ENCODE measurements at places on chromosomes 13 and 19. TPM values are rescaled to one million over a fixed set of nuclear protein-coding genes. Genes with fewer than 3 reads are reported as not detected.

Gene PRR19
- total RNA-seq = 1.4 TPM

Gene SLC6A16
- total RNA-seq = 1.4 TPM

Gene FBXO17
- total RNA-seq = 4.4 TPM

DNA sequence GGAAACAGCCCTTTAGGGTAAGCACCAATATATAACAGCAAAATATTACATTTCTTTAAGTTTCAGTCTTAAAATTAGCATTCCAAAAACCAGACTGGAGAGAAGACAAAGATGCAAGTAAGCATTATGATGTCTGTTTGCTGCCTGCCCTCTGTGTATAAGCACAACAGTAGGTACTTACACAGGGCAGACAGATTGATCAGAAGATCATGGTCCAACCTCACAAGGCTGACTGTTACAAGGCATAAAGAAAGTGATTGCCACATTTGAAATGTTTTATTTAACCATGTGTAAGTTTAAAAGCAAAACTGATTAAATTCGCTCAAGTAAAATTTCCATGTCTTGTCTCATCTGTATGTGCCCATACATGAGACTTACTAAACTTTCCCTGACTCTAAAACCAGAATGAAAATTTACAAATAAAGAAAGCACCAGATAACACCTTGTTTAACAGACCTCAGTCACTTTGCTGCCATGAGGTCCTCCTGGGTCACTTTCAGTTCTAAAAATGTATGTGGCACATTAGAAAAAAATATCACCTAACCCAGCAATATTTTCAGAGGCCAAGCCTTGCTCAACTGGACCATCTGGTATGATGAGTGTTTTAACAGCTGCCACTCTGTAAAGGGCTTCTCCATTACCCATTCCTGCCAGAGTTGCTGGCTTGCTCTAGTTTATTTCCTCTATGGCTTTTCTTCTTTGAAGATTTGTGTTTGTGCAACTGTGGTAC is 297.0 kb downstream of the RBM26 start:
- DNase-seq = no peak

Gene TSSK6
- total RNA-seq = 1.2 TPM

DNA sequence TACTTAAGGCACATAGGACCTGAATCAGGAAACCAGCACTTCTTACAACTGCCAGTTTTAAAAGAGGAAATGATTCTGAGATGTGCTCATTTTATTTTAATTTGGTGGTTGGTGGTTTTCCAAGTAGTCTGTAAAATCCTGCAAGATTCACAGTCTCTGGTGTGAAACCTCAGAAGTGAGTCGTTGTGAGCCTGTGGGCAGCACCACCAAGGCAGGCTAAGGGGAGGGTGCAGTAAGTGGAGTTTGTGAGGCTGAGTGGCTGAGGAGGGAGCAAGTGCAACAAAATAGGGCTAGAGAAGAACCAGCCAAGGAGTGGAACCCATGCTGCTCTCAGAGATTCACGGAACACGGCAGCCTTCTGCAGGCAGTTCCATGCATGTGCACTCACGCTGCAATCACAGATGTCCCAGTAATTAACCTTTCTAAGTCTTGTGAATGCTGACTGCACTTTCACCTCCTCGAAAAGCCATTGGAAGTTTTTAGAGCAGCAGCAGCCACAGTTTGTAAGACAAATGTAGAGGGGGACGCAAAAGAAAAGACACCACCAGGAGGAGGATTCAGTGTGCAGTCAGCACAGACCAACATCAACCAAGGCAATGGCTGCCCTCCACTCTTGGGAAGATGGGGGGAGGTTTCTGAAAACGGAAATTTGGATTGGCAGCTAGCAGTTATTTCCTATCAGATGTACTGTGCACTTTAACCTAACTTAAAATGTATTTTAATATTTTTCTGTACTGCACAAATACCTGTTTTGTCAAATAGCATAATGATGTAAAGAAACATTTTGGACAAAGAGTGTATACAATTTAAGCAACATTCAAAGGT is 44.9 kb downstream of the ESD start:
- peak; percentile 48 for DNase-seq

DNA sequence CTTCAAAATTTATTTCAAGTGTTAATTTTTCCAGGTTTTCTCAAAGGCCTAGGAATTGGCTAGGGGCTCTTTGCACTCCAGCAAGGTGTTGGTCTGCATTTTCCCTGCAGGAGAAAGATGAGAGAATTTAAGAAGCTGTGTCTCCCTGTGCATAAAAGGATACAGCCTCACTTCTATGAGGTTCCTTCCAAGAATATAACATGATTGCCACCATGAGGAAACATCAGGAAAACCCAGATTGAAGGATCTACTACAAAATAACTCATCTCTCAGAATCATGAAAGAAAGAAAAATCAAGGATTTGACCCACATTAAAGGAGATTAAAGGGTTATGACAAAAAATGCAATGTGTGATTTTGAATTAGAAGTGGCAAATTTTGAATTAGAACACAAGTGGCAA is 69.9 kb downstream of the RUBCNL start:
- DNase-seq = no peak

Gene PCDH17
- 235 TPM for total RNA-seq

Gene PLK5
- total RNA-seq = 0.36 TPM

- DNase-seq = no peak
These were observed 17.7 kb upstream of the RUBCNL start for GRCh38 chr13:46404733-46405100.

Gene VSTM1
- total RNA-seq = not detected

GRCh38 chr13:106533101-106533942 is 2.1 kb downstream of the EFNB2 start:
- DNase-seq = peak; percentile 82

DNA sequence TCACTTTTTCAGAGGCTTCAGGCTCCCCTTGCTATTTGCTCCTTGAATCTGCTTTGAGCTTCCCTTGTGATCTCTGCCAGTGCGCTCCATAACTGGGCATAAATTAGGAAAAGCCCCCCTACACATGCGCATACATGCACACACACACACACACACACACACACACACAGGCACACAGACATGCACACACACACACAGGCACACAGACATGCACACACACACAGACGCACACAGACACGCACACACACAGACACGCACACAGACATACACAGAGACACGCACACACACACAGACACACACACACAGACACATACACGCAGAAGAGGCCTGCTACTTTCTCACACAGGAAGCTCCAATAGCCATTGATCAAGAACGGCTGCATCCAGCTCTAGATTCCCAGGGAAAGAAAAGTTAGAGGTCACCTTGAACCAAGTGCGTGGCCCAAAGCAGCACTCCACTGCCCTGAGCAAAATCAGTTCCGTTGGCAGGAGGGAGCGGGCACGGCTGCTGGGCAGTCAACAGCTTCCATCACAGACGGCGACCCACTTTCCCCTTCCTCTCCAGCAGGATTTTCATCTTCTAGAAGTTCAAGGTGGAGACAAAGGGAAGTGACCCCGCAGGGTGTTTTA is 145.6 kb downstream of the DPF1 start:
- DNase-seq = no peak

- DNase-seq = no peak
These were observed 64.9 kb upstream of the HTR2A start for GRCh38 chr13:46961719-46962118.

DNA sequence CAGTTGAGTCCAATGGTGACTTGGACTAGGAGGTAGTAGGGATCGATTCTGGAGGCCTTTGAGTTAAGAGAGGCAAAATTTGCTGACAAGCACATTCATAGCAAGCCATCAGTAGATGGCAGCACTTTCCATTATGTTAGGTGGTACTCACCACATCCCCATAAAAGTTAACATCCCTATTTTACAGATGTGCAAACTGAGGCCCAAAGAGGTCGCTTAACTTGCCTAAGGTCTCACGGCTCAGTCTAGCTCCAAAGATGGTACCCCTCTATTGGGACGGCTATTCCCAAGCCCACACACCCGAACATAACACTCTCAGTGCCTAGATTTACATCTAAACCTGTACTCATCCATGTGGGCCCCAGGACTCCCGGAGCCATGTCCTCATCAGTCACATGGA is 21.5 kb upstream of the FOSB start:
- no peak for DNase-seq

DNA sequence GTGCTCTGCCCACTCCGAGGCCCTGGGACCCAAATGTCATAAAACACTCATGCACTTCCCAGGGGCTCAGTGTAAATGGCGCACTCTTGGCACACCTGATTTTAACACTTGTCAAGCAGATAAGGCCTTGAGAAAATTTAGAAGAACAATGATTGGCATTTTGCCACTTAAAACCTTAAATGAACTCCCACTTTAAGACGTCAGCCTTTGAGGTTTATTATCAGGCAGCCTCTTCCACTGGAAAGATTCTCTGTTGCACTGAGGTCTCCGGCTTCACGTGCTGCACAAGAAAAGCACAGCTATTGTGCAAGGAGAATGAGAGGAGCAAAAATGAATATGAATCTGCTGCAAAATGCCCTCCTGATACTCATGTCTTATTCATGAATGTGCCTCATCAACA is 38.5 kb upstream of the ATP11A start:
- no peak for DNase-seq

DNA sequence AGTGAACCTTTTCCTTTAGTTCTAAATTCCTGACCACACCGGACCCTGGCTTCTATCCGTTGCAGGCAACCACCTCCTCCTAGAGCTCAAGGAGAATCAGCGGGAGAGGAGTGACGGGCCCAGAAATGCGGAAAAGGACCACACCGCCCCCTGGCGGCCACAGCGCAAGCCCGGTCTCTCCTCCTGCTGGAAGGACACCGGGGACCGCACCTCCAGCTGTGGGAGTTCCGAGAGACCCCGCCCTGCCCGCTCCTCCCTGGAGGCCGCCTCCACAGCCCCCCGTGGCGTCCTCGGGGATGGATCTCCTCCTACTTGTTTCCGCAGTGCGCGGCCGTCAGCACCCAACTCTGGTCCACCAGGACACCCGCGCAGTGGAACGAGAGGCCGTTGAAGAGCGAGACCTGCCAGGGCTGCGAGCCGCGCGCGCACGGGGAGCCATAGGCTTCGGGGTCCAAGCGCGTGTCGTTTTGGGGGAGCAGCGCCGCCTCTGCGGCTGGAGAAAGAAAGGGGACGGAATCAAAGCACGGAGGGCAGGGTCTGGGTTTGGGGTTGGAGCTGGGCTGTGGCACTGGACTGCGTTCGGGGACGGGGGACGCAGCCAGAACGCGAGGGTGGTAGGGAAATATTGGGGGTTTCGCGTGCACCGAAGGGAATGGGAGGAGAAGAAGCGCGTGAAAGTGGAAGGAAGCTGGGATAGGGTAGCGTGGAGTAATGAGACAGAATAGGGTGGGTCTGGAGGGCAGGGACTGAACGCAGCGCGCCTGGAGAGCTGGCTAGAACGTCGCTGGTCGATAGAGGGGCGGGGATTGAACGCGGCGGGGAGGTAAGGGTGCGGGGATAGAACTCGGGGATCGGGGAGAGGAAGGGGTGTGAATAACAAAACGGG is 2.5 kb downstream of the KLK10 start:
- peak; percentile 72 for DNase-seq

DNA sequence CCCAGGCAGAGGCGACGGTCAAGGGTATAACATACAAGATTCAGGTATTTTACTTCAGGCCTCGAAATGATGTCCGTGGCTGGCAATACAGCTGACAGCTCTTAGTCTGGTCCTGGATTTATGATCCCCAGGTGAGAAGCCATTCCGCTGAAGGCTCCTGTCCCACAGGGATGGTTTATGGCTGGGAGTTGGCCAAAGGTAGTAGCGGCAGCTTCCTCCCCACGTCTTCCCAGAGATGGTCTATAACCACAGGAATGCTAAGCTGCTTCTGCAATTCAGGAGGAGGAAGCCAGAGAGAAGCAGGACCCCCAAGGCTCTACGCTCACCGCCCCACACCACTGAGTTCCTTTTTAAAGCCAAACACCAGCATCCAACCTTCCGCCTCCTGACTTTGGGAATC is 27.1 kb downstream of the OLFM2 start:
- no peak for DNase-seq

Gene ZNF491
- total RNA-seq = 20.2 TPM

Gene PLA2G4C
- total RNA-seq = 11.7 TPM

Gene C5AR1
- total RNA-seq = 0.54 TPM

Gene ZNF441
- total RNA-seq = 37.8 TPM

GRCh38 chr13:44523146-44524015 is 52.7 kb downstream of the TSC22D1 start:
- DNase-seq = no peak

GRCh38 chr13:36919833-36920615 is at the start of gene SMAD9:
SMAD9 (minus strand) TSS chr13:36920238; CDS start chr13:36879689, 40,549 bp downstream.
- DNase-seq = peak; percentile 22

DNA sequence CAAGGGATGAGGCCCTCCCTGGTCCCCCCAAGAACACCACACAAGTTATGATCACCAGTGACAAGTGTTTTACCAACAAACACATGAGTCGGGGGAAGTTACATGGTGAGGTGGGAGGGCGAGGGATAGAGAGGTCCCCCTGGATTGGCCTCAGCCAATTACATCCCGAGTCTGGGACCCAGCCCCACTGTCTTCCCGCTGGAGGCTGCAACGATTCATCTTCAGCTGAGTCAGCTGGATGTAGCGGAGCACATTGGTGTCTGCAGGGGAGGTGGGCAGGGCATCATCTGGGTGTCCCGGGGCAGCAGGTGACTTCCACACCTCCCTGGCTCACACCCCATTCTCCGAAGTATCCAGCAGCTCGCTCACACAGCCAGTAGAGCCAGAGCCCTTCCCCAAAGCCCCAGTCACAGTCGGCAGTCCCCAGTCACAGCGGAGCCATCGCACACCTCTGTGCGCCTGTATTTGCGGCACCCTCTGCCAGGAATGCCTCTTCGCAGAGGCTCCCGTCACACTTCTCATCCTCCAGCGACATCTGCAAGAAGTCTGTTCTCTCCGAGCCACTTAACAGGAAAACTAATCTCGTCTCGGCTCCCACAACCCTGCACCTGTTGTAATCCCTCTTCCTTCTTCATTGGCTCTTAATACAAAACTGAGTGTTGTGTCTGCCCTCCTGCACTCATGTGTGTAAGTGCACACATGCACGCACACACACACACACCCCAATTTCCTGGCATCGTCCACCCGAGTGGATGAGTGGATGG is 2.0 kb downstream of the TTC9B start:
- DNase-seq = no peak

Gene ZNF814
- 54.4 TPM for total RNA-seq

DNA sequence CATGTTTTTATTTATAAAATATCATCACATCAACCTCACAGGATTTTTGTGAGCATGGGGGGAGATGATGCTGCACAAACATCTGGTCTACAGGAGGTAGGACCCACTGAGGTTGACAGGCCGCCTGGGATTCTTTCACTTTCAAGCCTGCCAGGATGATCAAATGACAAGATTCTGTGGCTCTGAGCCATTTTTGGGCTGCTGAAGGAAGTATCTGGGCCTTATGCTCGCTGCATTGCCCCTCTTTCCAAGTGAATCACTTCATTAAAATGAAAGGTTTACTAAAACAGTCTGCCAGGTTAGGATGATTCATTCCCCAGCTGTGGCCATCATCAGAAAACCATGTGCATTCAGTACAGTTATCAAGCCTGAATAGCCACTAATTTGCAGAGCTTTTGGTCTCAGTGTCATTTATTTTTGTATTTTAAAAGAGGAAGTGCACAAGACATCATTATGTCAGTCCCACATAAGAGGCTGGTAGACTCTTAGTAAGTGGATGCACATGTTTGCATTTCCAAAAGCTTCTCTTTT is 34.4 kb downstream of the STARD13 start:
- no peak for DNase-seq
